ENCODE measurements at places on chromosomes 6 and 20. TPM values are rescaled to one million over a fixed set of nuclear protein-coding genes. Genes with fewer than 3 reads are reported as not detected.

SSTR4 gene
- total RNA-seq: 0.17 TPM

GLYATL3 gene
- total RNA-seq: not detected

SLC22A16 gene
- not detected for total RNA-seq

TPX2 gene
- 115 TPM for total RNA-seq

PLN gene
- not detected for total RNA-seq

IL17F gene
- total RNA-seq: not detected

UBE2C gene
- total RNA-seq: 281 TPM

OR12D3 gene
- total RNA-seq: not detected

E2F1 gene
- 31.7 TPM for total RNA-seq

PFDN4 gene
- 46.0 TPM for total RNA-seq

ISM1 gene
- 0.20 TPM for total RNA-seq

RREB1 gene
- total RNA-seq: 11.6 TPM

ANKRD6 gene
- 1.8 TPM for total RNA-seq

ZBTB9 gene
- 10.2 TPM for total RNA-seq

MCHR2 gene
- total RNA-seq: not detected

SLC35D3 gene
- not detected for total RNA-seq

SNRNP48 gene
- 5.4 TPM for total RNA-seq

HLA-DMA gene
- 3.4 TPM for total RNA-seq

PRDM1 gene
- total RNA-seq: 5.9 TPM

NRM gene
- total RNA-seq: 26.5 TPM

PAK5 gene
- not detected for total RNA-seq

GLP1R gene
- not detected for total RNA-seq

MYL9 gene
- 29.0 TPM for total RNA-seq

LAMP5 gene
- not detected for total RNA-seq

GTSF1L gene
- total RNA-seq: not detected

MUCL3 gene
- total RNA-seq: 0.08 TPM

TRIM15 gene
- not detected for total RNA-seq

UNC93A gene
- total RNA-seq: not detected

ARFGAP1 gene
- 79.4 TPM for total RNA-seq

TINAG gene
- not detected for total RNA-seq

CRYBG1 gene
- 0.40 TPM for total RNA-seq

PARD6B gene
- total RNA-seq: 2.2 TPM

ADGB gene
- not detected for total RNA-seq

FNDC1 gene
- not detected for total RNA-seq

SPTLC3 gene
- not detected for total RNA-seq

TMC2 gene
- total RNA-seq: not detected

TBX18 gene
- 15.8 TPM for total RNA-seq

CPNE5 gene
- total RNA-seq: not detected

RIPPLY2 gene
- not detected for total RNA-seq

HLA-DRB5 gene
- total RNA-seq: not detected

AIF1 gene
- not detected for total RNA-seq

CRISP3 gene
- not detected for total RNA-seq

WFDC10B gene
- not detected for total RNA-seq

ARMC12 gene
- 0.44 TPM for total RNA-seq

SLC22A1 gene
- total RNA-seq: 1.7 TPM

CALHM4 gene
- total RNA-seq: not detected

FOXF2 gene
- total RNA-seq: 24.3 TPM

LHFPL5 gene
- total RNA-seq: not detected

ZCCHC3 gene
- total RNA-seq: 17.4 TPM
